WERI-Rb-1 (cell line): ENCODE measurements at places on chromosomes 7 and 10.

- DNase-seq: no peak
Observed at GRCh38 chr7:23191022-23191421, 9.2 kb downstream of the NUP42 start.

DNA sequence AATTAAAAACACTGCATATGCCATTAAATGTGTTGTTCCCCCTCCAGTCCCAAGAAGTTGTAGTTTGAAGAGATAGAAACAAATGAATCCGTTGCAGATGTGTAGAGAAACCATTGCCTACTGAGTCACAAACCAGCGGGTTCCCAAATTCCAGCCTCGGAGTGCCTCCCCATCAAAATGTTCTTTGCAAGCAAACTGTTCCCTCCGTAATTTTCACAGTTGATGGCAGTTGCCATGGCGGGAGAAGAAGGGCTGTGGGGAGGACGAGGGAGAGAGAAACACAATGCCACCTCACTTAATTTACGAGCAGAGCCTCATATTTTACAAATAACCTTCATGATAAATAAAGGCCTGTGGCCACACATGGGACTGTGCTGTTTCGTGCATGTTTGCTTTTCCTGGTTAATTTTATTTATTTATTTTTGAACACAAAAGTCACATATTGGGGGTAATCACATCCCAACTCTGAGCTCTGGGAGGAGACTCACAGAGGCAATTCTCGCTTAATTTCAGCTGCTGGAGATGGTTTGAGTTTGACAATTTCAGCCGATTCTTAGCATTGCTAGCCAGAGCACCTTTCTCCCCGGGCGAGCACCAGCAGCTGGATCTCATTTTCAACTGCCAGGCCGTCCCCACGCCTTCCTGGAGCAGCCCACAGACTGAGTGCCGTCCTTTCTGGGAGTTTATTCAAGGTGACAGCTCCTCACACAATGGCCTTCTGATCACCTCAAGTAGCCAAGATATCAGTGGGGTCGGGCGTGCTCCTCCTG is 1084.2 kb downstream of the KCNMA1 start:
- DNase-seq: no peak

DNA sequence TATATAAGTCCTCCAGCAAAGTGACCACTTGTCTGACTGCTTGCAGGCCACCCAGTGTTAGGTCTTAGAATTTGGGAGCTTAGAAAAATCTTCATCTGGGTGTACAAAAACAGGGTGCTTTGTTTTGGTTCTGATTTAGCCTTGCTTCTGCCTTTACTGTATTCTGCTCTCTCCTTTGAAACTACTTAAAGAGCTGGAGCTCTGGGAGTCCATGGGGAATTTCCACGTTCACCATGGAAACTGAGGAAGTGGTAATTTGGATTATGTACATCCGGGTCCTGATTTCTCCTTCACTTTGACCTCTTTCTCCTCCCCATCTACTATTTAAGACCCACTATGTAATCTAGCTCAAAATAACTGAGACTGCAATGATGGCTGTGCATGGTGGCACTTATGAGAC is 103.0 kb downstream of the JAZF1 start:
- DNase-seq: no peak

DNA sequence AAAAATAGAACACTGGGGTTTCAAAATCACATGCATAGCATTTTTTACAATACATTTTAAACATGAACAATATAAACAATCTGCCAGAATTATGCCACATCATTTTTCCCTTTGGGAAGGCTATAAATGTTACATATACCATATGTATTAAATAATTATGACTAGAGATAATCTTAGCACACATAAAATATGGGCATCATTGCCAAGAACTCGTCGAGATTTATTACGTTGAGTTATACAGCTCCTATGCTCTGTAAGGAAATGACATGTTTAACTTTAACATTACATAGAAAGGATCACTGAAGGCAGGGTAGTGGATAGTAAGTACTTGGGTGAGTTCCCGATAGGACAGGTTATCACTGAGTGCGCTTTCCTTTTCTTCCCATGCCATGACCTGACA is 267.8 kb downstream of the PARD3 start:
- DNase-seq: no peak

DNA sequence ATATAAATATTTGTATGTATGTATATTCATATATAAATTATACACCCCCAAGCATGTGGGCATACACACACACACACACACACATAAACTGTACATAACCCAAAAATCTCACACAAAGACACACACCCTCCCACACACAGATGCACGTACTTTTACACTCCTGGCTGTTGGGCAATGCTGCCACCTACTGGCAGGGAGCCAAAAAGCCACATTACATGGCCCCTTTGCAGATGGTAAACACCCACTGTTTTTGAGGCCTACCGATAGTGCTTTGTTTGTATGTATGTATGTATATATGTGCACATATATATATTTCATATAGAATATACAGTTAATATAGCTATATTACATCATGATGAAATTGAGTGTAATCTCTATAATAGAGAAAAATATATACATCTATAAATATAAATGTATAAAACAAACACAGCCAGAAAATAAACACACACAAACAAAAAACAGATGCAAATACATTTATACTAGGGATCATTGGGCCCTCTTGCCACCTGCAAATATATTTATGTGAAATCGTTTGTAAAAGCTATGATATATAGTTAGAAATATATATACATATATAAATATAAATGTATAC is 120.1 kb upstream of the ACBD5 start:
- DNase-seq: peak; percentile 57
